ENCODE measurements at places on chromosomes 5 and 9.

- DNase-seq, result no peak
These were observed 164.3 kb upstream of the KLF9 start for GRCh38 chr9:70578720-70579119.

- no peak for DNase-seq
These were observed 37.4 kb downstream of the KIF2A start for GRCh38 chr5:62343428-62343827.

DNA sequence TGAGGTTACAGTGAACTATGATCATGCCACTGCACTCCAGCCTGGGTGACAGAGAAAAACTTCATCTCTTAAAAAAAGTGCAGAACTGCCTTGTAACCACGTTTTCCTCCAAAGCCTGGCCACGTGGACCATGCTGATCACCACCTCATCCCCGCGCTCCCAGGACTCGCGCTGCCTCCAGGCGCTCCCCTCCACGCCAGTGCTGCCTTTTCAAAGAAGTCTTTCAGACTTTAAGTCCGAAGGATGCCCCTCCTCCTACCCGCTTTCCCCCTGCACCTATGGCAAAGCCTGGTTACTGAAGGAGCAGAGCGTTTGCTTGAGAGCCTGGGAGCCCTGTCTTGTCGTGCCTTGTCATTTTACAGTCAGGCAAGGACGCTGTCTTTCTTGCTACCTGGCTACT lies 43.8 kb downstream of the HABP4 start:
- DNase-seq, result no peak

DNA sequence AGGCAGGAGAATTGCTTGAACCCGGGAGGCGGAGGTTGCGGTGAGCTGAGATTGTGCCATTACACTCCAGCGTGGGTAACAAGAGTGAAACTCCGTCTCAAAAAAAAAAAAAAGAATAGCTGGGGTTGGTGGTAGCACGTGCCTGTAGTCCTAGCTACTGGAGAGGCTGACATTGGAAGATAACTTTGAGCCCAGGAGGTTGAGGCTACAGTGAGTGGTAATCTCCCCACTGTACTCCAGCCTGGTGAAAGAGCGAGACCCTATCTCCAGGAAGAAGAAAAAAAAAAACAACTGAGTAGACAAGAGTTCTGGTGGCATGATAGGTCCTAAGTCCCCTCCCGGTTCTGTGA lies 26.3 kb downstream of the GOLGA2 start:
- no peak for DNase-seq

- no peak for DNase-seq
These were observed 10.4 kb downstream of the C9 start for GRCh38 chr5:39353717-39354399.

- DNase-seq, result no peak
These were observed 47.4 kb upstream of the ATG10 start for GRCh38 chr5:81924442-81924841.

- DNase-seq, result no peak
These were observed 1.6 kb downstream of the LMX1B start for GRCh38 chr9:126615245-126615790.

- DNase-seq, result no peak
These were observed 185.0 kb downstream of the CSNK1G3 start for GRCh38 chr5:123696921-123697341.

GRCh38 chr9:107388890-107389289 lies 100.7 kb downstream of the KLF4 start:
- no peak for DNase-seq

DNA sequence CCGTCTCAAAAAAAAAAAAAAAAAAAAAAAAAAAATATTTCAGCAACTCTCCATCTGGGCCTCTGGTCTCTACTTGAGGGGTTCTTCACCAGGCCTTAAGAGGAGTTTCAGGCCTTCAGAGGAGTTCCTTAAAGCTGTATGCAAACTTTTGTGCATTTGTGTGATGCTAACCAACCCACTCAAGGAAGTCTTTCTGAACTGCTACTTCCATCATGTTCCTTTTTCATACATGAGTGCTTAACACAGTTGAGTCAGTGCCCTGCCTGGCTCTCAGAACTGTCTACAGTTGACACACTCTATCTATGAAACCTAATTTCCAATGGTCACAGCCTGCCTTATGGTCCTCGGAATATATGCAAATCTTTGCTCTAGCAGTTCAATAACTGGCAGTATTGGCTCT lies 146.5 kb downstream of the MEF2C start:
- DNase-seq, result no peak

DNA sequence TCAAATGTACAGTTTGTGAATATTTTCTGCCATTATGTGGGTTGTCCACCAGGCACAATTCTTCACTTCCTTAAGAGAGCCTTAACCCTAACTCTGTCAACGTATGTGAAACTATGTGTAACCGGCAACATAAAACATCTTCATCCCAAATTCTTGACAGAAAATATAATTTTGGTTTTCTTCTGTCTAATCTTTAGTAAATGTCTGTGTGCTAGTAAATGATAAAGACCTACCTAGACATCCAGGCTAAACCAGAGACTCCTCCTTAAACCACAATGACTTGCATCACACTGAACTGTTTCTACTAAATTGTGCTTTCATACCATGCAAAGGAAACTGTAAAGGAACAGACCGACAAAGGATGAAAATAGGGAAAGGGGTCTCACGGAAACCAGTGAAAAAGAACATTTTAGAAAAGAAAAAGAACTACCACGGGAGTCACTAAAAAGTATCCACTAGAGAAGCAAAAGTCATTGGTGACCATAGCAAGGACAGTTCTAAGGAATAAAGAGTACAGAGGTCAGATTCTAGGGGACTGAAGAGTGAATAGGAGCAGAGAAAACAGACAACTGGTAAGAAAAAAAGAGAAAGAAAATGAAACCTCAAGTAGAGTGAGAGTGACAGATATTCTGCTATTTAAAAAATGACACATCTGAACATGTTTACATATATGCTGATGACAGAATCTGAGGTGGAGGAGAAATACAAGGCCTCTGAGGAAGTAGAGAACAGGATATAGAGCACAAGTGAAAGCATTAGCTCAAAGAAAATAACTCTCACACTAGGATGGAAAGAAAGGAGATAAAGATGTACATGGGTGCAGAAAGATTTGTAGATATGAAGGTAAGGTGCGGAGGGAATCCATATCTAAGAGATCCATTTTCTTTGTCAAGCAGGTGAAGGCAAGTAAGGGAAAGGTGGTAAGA lies 49.4 kb downstream of the FNIP1 start:
- DNase-seq, result no peak

DNA sequence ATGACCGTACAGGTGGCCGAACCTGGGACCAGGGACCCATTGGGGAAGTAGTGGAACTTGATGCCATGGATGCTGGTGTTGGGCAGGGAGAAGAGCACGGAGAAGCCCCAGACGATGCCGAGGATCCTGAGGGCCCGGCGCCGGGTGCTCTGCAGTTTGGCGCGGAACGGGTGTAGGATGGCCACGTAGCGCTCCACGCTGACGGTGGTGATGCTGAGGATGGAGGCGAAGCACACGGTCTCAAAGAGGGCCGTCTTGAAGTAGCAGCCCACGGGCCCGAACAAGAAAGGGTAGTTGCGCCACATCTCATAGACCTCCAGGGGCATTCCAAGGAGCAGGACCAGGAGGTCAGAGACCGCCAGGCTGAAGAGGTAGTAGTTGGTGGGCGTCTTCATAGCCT lies 585 bp downstream of the NMUR2 start:
- no peak for DNase-seq

GRCh38 chr5:23877847-23878246 lies 370.4 kb downstream of the PRDM9 start:
- DNase-seq, result no peak

- no peak for DNase-seq
These were observed 9.5 kb downstream of the SLC35A4 start for GRCh38 chr5:140574165-140574564.

GRCh38 chr5:15983392-15983791 lies 196.2 kb downstream of the MARCHF11 start:
- DNase-seq, result no peak

- no peak for DNase-seq
These were observed 173.2 kb downstream of the GABRG2 start for GRCh38 chr5:162240734-162241133.

- no peak for DNase-seq
These were observed 5.9 kb upstream of the SLC22A5 start for GRCh38 chr5:132363431-132364112.

GRCh38 chr5:102792705-102793104 lies 37.6 kb downstream of the PAM start:
- no peak for DNase-seq

- DNase-seq, result no peak
These were observed 3.4 kb downstream of the PRRC2B start for GRCh38 chr9:131397100-131397790.

DNA sequence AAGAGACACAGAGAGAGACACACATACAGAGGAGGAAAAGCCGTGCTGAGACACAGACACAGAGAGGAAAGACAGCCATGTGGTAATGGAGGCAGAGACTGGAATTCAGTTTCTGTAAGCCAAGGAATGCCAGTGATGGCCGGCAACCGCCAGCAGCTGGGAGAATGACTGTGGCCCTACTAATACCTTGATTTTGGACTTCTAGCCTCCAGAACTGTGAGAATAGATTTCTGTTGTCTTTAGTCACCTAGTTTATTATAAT lies 90.2 kb downstream of the TARS1 start:
- no peak for DNase-seq

DNA sequence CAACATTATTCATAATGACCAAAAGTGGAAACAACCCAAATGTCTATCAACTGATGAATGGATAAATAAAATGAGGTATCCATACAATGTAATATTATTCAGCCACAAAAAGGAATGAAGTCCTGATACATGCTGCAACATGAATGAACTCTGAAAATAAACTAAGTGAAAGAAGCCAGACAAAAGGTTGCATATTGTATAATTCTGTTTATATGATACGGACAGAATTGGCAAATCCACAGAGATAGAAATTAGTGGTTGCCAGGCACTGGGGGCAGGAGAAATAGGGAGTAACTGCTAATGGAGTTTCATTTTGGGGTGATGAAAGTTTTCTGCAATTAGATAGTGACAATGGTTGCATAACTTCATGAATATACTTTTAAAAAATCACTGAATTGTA lies 47.0 kb downstream of the KIF24 start:
- DNase-seq, result no peak

Data from central memory CD4-positive, alpha-beta T cell (primary cell).